Psoas muscle (tissue), 8 donors: ENCODE measurements at places on chromosomes 11 and 22. TPM values are rescaled to one million over a fixed set of nuclear protein-coding genes. Genes with fewer than 3 reads are reported as not detected.

- no peak for DNase-seq
Observed at GRCh38 chr22:25896098-25896497, 154.1 kb downstream of the MYO18B start.

DNA sequence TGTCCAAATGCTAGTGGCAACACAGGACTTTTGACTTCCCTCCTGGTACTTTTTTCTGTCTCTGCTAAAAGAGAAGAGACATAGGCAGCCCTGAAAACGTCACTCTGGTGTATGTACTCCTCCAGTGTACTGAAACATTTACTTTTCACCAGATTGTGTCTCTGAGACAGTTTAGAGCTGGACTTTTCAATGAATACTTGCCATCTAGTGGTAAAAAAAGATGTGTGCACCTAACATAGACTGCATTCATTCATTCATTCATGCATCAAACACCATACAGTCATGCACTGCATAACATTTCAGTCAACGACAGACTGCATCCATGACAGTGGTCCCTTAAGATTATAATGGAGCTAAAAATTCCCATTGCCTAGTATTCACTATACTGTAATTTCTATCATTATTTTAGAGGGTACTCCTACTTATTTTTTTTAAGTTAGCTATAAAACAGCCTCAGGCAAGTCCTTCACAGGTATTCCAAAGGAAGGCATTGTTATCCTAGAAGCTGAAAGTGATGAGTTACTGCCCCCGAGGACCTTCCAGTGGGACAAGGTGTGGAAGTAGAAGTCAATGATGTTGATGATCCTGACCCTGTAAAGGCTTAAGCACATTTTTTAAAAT, 186.2 kb downstream of the SPON1 start:
- no peak for DNase-seq

- DNase-seq: no peak
Observed at GRCh38 chr11:134488913-134489312, 76.9 kb upstream of the B3GAT1 start.

DNA sequence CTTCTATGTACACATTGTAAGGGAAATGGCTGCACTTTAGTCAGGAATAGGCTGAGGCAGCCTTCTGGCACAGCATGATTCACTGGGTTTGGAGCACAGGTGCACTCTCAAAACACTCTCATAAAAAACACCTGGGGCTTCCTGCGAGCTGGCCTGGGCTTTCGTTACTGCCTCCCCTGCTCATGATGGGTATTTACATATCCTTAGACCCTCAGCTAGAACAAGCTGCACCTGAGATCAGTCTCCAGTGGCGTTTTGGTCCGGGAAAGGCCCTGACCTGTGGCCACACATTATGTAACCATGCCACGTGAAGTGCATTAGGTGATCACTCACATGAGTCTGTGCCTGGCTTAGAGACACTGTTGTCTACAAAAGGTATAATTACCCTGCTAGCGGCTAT, 321.7 kb downstream of the TMEM135 start:
- DNase-seq: no peak

KDM4E gene
- not detected for total RNA-seq
